ENCODE measurements at places on chromosomes 6 and 20.

GRCh38 chr6:30091577-30092381 is 16.2 kb upstream of the RNF39 start:
- no peak for DNase-seq

DNA sequence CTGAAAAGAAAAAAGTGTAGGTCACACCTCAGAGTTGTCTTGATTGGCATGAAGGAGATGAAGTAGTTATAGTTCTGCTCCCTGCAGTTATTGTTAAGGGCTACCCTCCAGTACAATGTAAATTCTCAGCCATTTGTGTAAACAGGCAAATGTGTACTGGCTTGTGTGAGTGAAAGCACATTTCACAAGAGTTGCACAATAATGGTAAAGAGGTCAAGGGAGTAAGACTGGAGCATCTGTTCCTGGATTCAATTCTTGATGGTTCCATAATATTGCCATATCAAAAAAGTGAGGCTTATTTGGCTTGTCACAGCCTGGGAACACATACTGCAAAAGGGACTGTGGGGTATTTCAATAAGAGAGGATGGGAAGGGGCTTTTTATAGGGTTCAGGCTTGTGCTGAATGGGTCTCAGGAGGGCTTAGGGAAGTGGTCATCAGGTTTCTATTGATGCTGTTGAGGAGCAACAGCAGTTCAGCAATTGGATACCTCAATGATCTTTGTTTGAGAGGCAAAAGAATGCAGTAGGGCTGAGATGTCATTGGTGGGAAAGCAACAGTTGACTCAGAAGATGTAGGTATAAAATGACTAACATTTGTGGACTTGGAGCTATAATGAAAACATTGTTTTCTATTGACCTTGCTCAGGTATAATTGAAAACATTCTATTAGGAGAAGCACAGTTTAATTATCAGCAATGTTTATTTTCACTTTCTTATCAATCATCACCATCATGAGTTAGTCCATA is 402.6 kb downstream of the BCKDHB start:
- DNase-seq = no peak

DNA sequence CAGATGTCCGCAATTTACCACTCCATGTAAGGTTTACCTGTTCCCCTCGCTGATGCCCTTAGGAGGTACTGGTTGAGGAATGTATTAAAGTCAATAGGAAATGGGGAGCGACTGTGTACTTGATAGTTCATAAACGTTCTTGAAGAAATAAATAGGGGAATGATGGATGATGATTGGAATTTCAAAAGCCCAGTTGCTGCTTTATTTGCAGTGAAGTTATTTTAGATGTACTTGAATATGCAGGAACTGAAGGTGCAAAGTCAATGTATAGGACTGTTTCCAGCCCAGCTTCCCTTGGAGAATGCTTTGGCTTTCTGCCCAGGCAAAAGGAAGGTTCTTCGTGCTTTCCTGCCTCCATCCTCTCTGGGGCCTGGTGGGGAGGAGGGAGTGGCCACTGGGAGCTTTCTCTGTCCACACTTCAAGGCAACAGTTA is 19.8 kb downstream of the ADGRF5 start:
- no peak for DNase-seq

DNA sequence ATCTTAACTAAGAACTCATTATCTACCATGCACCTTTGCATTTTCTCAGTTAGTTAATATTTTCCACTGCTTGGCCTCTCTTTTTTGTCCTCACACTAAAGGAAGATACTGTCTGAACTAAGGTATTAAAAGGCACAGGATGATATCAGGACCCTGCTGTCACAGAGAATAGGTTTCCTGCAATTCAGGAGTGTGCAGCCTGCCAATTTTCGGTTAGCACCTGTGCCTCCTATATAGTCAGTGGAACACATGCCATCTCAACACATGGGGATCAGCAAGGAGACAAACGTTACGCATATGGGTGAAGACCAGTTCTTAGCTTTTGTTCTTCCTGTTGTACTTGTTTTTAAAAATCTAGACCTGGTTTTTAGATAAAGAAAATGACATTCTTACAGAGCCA is 71.0 kb downstream of the FUT9 start:
- DNase-seq = no peak

DNA sequence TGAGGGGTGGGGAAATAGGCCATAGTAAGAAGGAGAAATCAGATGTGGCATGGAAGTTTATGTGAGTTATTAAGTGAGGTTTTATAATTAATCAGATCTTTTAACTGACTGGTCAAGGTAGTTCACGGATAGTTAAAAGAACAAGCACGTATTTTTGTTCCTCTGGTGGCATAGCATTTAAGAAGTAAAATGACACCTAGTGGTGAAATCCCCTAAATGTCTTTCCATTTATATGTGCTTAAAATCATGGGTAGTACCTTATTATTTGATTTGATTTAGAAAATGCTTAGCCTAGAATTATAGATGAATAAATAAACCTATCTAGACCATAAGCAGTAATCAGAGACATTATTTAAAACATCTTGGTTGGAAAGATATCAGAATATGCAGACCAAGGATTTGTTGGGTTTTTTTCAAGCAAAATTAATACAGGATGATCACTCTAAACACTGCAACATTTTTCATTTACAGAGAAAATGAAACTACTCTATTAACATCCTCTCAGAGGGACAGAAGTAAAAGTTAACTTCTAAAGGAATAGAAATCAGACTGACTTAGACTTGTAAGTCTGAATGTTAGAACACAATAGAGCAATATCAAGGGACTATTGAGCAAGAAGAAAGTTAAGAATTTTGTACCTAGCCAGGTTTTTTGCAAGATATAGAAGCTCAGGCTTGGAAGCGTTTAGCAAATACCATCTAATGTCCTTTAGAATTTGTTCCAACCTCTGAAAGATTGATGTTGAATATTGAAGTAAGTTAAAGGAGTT is 81.1 kb downstream of the STXBP5 start:
- no peak for DNase-seq

DNA sequence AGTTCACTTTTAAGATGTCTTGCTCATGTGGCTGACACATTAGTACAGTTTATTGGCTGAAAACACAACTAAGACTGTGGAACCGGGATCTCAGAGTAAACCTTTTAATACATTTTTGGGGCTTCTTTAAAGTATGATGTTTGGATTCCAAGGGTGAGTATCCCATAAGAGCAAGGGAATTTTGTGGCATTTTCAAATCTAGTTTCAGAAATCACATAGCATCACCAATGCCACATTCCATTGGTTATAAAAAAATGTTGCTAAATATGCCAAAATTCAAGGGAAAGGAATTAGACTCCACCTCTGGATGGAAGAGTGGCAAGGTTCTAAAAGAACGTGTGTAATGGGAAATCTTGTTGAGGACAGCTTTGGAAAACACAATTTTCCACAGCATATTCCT is 338.6 kb downstream of the COL12A1 start:
- no peak for DNase-seq

GRCh38 chr6:82783587-82784236 is 281.9 kb downstream of the UBE3D start:
- no peak for DNase-seq

DNA sequence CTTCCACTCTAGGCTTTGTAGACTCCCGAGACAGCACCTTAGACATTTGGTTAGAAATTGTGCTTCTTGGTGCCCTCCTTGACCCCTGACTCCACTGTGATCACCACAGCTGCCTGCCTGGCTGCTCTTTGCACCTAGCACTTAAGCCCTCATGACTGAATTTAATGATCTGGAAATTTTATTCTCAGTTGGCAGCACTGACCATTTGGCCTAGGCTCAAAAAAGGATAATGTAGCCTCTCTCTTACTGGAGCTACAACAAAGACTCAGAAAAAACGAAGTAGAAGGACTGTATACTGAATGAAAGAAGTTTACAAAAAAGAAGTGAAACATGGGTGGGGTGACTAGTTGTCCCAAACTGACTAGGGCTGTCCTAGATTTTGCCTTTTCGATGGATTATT is 11.3 kb upstream of the ABRACL start:
- no peak for DNase-seq

DNA sequence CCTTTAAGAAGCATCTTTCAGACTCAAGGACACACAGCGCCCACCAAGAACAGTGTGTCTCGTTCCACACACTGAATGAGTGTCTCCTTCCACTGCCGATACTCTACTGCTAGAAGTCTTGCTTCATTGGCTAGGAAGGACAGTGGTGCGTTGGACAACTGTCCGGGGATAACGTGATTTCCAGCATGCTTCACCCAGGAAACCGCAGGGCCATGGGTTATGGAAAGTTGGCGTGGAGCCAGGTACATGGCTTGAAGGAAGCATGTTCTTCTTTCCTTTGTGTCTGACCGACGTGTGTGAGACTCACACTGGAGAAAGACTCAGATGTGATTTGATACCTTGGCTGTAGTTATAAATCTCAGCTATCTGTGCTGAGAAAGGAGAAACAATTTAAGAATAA is 73.2 kb downstream of the SMOC2 start:
- no peak for DNase-seq

GRCh38 chr20:3276680-3277015 is 37.7 kb upstream of the SLC4A11 start:
- DNase-seq = no peak

DNA sequence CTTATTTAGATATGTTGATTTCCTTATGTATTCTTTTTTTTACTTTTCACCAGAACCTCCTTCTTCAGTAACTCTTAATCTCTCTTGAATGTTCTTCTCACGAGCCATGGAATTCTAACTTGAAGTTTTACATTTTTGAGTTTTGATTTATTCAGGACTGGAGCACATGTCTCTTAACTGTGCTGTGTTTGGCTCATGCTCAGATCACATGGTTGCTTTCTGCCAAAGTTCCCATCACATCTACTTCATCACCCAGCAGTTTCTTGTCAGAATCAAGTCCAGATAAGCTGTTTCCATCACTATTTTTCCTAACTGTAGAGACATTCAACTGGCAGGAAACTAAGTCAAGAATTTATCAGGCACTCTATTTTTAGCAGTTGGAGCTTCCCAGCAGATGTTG is 31.7 kb downstream of the SLC35A1 start:
- DNase-seq = no peak

- no peak for DNase-seq
These were observed 75.7 kb downstream of the AGPAT4 start for GRCh38 chr6:161198176-161198575.

DNA sequence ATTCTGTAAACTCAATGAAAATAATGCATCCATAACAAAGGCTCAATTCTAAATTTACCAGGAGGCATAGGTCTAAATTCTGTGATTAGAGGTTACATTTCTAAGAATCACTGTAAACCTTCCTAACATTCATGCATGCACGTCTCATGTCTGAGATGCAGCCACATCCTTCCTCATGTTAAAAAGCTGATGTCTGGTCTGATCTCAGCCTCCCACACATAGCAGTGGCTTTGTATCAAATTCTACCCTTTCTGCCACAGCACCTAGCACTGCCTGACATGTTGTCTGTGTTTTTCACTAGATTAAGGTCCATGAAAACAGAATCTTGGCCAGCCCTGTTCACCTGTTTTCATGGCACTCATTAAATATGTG is 171.1 kb downstream of the WDR27 start:
- DNase-seq = no peak

- DNase-seq = peak; percentile 55
These were observed 9.6 kb upstream of the IL17A start for GRCh38 chr6:52176550-52176949.

- DNase-seq = no peak
These were observed 10.9 kb downstream of the FKBP1A start for GRCh38 chr20:1381753-1382591.

GRCh38 chr6:36160147-36160760 is 29.9 kb downstream of the MAPK13 start:
- no peak for DNase-seq

GRCh38 chr6:139373928-139374356 is 506 bp downstream of the CITED2 start:
- no peak for DNase-seq

DNA sequence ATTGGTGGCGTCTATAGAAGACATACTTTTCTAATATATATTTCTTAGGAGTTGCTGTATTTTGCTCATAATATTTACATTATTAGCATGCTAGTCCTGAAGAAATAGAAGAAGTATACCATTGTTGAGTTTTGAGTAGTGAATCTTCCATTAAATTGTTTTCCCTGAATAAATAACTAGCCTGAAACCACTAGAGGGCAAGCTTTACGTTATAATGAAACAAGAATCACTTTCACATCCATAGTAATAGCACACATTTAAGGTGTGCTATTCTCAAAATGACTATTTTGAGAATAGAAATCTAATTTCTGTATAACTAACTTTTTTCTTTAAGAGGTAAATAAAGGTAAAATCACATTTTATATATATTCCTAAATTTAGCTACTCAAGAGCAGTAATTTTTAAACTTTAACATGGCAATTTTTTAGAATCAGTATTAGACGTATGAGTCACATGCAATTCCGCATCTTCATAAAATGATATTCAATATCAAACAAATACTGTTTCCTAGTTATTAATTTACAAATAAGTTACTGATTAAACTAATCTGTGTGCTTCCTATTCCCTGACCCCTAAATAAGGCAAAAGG is 213.2 kb upstream of the MANEA start:
- no peak for DNase-seq

GRCh38 chr6:90502866-90503407 is 83.9 kb downstream of the MAP3K7 start:
- DNase-seq = peak; percentile 56

DNA sequence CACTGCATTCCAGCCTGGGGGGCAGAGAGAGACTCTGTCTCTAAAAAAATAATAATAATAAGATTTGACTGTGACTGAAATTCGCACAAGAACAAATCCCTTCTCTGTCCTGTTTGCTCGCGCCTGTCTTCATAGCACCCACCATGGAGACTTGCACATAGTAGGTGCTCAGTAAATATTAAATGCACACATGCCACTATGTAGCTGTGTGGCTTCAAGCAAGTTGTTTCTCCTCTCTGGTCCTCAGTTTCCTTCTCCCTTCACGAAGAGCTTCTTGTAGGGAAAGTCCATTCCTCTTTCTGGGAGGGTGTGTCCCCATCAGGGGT is 15.4 kb upstream of the PTGIS start:
- DNase-seq = no peak

DNA sequence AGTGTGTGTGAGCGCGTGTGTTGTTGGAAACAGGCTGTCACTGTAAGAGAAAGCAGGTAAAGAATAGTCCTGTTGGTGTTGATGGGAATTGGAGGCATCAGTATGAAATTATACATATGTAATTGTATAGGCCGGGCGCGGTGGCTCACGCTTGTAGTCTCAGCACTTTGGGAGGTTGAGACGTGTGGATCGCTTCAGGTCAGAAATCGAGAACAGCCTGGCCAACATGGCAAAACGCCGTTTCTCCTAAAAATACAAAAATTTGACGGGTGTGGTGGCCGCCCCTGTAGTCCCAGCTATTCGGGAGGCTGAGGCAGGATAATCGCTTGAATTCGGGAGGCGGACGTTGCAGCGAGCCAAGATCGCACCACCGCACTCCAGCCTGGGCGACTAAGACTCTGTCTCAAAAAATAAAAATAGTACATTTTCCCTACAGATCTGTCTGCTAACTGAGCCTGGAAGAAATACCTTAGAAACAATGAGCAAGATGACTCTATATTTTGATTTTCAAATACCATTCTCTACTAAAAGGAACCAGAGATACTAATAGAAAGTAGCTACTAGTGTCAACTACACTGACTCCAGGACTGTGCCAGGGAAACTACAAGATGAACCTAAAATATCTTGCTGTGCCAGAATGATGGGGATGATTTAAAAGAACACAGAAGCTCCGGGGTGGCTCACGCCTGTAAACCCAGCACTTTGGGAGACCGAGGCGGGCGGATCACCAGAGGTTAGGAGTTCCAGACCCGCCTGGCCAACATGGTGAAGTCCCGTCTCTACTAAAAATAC is 110.8 kb downstream of the TRIM27 start:
- DNase-seq = no peak

GRCh38 chr6:162315291-162315690 is 412.3 kb downstream of the PRKN start:
- no peak for DNase-seq

Measured in NCI-H187 (cell line).